ENCODE measurements at places on chromosomes 4 and X.

DNA sequence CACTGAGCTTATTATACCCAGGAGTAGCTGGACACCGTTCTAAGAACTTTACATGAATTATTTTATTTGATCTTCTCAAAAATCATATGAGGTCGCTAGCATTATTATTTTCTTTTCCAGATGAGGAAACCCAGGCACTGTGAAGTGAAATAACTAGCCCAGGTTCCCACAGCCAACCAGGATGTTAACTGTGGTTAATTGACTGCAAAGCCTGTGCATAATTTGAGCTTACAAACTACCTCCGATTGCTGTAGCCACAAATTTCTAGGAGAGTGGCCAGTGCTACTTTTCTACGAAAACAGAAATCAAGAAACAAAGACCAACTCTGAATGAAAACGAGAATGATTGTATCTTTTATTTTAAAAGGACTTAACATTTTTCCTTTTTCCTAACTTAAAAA is 27.2 kb downstream of the SPRY1 start:
- DNase-seq, result no peak

GRCh38 chr4:148068065-148068911 is 336.4 kb downstream of the ARHGAP10 start:
- DNase-seq, result no peak

GRCh38 chr4:62130230-62130629 is 930.1 kb downstream of the ADGRL3 start:
- no peak for DNase-seq

GRCh38 chr4:156606554-156607477 is 364.8 kb downstream of the PDGFC start:
- no peak for DNase-seq

- DNase-seq, result no peak
These were observed 168.9 kb downstream of the CBR4 start for GRCh38 chr4:168841000-168841671.

DNA sequence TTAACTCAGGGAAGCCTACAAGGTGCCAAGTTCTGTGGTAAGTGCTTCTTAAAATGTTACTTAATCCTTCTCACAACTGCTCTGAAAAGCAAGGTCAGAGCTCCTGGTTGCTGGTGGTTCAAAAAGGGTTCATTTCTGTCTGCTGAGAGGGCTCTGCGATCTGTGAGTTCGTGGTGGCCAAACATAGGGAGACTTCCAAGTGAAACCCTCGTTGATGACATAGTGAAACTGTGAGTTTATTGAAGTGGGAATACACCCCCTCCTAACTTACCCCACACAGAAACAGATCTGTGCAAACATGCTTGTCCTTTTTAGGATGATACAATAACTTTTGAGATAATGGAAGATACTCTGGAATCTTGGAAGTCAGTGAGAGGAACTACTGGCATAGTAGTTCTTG is 164.8 kb upstream of the PGRMC2 start:
- no peak for DNase-seq

- DNase-seq, result no peak
These were observed 10.8 kb upstream of the NSG1 start for GRCh38 chr4:4376074-4376473.

DNA sequence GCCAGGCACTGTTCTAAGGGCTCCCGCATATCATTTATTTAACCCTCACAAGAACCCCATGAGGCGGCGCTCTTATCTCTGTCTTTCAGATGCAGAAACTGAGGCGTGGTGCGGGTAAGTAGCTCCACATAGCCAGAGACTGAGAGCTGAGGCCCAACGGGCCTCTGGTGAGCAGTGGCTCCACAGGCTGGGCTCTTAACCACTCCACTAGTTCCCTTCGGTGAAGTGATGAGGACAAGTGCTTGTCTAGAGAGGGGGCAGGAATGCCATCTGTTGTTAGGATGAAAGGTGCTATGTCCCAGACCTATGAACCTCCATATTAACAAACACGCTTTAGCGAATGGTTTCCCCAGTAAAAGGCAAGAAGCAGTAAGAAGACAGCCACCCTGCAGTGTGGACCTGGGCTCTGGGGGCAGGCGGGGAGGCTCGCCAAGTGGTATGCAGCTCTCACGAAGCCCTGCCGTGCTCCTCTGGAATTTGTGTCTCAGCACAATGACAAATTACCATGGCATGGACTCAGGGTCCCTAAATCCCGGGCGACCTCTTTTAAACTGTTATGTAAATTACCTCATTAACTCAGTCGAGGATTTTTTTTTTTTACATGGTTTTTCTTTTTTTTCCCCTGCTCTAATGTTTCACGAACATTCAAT is 20.9 kb upstream of the S100G start:
- no peak for DNase-seq

- no peak for DNase-seq
These were observed 7.0 kb downstream of the ACOT9 start for GRCh38 chrX:23736030-23736429.

DNA sequence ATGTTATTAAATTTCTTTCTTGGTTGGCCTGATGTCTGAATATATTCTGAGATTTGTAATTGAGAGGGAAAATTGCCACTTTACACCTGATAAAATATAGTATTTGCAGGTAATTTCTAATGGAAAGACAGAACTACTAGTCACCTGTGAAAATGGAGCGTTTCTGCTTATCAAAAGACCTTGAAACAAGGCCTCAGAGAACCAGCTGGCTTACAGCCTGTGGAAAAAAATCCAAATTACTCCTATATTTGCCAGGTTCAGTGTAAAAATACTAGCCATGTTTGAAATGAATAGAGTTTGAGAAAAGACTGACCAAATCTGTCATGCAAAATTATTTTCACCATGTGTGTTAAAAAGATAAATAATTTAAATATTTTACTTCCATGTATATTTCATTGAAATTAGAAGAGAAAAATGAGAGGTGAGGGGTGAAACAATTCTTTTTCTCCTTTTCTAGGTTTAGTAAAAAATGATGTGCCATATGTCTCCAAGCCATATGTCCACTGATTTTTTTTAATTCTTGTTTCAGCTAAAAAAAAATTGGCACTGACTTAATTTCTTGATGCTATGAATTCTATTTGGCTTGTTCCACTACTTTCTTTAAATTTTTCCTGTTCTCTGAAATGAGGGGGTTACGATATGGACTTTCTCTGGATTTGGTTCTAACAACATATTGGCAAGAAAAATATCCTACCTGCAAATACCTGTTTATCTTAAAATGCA is 464.9 kb downstream of the GRXCR1 start:
- no peak for DNase-seq

Data from left hindlimb (tissue), 1 donor.